ENCODE measurements at places on chromosomes 3 and 15. TPM values are rescaled to one million over a fixed set of nuclear protein-coding genes. Genes with fewer than 3 reads are reported as not detected.

The LNP1 gene
- 6.7 TPM for polyA plus RNA-seq

GRCh38 chr3:136819731-136820679, 1.1 kb downstream of the SLC35G2 start:
- no peak for DNase-seq

The GNAT1 gene
- not detected for polyA plus RNA-seq

The ZDHHC23 gene
- polyA plus RNA-seq: 1.1 TPM

The CCDC32 gene
- polyA plus RNA-seq: 14.7 TPM

DNA sequence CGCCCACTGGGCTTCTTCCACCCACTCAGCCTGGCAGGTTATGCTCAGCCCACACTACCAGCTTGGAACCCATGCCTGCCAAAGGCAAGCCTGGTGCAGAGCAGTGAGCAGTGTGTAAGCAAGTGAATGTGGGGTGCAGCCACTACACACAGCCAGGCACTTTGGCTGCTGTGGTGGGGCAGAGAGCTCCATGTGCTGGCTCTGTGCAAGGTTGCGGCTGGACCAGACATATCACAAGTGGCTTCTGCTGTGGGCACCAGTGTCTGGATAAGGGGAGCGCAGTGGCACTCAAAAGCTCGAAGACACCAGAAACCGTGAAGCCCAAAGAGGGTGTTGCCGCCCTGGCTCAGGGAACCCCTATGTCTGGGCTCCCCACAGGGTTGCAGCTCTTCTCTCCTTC, 563.7 kb downstream of the SI start:
- DNase-seq: no peak

DNA sequence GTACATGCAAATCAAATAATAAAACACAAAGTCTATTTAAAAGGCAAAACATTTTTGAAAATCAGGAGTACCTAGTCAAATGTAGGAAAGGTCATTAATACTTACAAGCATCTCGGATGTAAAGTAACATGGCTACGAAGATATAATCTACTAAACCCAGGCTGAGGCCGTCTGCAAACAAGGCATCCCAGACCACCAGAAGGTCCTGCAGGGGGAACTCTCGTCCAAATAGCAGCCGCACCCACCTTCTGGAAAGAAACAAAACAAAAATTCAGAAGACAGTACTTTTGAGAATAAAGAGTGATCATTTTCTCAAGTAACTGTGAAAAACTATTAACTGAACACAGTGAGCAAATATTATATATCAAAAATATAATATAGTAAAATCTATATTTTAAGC, 423.1 kb downstream of the PLCL2 start:
- DNase-seq: no peak

GRCh38 chr15:95017666-95018328, 786.4 kb downstream of the MCTP2 start:
- DNase-seq: no peak

DNA sequence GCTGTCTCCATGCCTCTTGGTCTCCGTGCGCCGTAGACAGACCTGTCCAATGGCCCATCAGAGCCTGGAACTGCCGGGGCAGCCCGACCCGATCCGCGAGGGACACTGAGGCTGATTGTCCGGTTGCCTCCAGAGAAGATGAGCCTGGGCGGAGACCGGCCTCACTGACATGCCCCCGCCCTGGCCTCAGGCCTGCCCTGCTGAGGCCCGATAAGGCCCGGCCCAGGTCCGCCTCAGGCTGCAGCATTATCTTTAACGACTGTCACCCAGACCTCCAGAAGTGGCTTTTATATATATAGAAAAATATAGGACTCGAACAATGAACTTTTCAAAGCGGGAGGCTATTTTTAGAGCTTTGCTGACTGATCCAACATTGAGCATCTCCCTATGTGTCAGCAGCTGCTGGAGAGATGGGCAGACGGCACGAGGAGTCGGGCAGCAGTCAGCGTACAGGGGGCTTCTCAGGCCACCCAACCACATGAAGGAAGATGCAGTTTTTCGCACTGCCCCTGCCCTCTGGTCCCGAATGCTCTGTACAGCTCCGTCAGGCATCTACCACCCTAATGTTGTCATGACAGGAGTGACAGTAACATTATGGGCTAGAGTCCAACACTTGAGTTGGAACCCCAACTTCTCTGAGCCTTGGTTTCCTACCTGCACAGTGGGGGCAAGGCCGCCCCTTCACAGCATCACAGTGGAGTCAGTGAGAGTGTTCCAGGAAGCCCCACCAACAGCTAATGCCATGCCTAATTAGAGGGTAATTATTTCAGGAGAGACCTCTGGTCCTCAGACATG, 112.0 kb upstream of the RPL32 start:
- DNase-seq: no peak

- no peak for DNase-seq
Measured at GRCh38 chr15:64311566-64311965, 44.4 kb downstream of the CSNK1G1 start.

- DNase-seq: no peak
Measured at GRCh38 chr3:136862617-136863322, 762 bp downstream of the NCK1 start.

The MINAR1 gene
- 1.3 TPM for polyA plus RNA-seq

The AQP9 gene
- not detected for polyA plus RNA-seq

DNA sequence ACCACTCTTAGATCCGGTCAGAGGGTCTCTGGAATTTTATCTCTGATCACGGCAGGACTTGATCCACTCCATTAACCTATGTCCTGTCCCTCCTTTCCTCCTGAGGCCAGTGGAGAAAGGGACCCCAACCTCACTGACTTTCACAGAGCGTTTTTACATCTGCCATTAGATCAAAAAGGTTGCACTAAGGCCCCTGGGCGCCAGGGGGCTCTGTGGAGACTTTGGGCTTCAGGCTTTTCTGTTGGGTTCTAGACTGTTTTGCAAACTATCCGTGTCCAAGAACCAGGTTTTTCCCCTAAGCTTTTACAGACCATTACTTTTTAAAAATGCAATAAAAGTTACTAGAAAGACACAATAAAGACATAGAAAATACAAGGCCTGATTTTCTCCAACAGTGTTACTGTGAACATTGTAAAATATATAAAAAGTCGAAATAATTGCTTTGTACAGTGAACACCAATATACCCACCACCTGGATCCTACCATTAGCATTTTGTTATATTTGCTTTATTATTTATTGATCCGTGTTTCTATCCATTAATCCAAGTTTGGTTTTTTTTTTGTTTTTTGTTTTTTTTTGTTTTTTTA, 159.7 kb downstream of the POLR2M start:
- DNase-seq: no peak

The ZNF774 gene
- 2.9 TPM for polyA plus RNA-seq

DNA sequence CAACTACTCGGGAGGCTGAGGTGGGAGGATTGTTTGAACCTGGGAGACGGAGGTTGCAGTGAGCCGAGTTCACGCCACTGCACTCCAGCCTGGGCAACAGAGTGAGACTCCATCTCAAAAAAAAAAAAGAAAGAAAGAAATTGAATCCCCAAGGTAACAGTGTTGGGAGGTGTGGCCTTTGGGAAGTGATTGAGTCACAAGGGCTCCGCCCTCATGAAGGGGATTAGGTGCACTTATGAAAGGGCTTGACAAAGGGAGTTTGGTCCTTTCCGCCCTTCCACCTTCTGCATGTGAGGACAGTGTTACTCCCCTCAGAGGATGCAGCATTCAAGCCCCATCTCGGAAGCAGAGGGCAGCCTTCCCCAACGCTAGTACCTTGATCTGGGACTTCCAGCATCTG, 21.3 kb downstream of the POC1A start:
- DNase-seq: no peak

GRCh38 chr15:70014860-70015490, 82.7 kb downstream of the TLE3 start:
- no peak for DNase-seq

The MCF2L2 gene
- 0.25 TPM for polyA plus RNA-seq

- no peak for DNase-seq
Measured at GRCh38 chr3:28726840-28727239, 378.2 kb upstream of the AZI2 start.

The PTH1R gene
- 10.9 TPM for polyA plus RNA-seq

The ITPKA gene
- 0.51 TPM for polyA plus RNA-seq

- no peak for DNase-seq
Measured at GRCh38 chr3:65978116-65978515, 60.6 kb downstream of the MAGI1 start.

The KNL1 gene
- 7.5 TPM for polyA plus RNA-seq

DNA sequence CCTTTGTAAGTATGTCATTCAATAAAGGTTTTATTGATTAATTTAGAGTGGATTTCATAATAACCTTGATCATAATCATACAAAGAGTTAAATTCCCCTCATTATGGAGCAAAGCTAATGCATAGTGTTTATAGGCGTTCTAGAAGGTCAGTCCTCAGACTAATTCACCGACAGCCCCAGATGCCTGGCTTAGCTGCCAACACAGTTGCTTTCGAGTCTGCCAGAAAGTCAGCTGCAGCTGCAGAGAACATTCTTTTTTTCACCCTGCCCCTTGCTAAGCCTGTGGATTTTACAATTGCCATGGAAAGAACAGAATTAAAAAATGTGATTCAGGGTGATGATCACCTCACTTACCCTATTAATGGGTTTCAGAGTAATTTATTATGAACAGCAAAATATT, 21.2 kb downstream of the CADM2 start:
- no peak for DNase-seq

The CCK gene
- 5.9 TPM for polyA plus RNA-seq

DNA sequence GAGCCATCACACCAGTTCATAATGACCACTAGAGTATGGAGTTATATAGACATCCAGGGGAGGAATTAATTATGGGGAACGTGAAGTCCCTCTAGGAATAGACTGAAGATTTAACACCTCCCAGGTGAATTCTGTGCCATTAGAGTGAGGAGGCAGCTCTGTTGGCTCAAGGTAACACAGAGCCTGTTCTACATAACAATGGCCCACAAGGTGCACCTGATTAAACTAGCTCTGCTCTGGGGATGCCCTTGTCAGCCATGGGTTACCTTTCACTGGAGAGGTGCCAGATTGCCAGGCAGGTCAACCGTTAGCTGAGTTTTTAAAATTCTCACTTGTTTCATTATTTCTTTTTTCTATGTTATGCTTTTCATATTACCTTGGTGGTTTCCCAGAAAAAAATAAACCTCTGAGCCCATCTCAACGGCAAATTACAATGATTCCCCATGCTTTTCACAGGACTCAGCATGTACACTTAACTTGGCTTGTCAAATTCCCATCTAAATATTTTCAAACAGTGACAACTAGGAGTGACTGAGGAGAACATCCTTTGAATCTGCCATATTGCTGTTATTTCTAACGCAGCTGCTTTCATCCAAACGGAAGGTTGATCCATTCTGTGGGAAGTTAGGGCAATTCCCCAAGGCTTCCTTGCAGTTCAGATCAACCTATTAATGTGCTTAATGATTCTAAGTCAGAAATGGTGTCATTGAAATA, 512.9 kb downstream of the MCTP2 start:
- no peak for DNase-seq

- no peak for DNase-seq
Measured at GRCh38 chr3:127853681-127854080, 31.4 kb upstream of the MGLL start.

- DNase-seq: no peak
Measured at GRCh38 chr3:194976049-194976451, 290.4 kb downstream of the FAM43A start.

DNA sequence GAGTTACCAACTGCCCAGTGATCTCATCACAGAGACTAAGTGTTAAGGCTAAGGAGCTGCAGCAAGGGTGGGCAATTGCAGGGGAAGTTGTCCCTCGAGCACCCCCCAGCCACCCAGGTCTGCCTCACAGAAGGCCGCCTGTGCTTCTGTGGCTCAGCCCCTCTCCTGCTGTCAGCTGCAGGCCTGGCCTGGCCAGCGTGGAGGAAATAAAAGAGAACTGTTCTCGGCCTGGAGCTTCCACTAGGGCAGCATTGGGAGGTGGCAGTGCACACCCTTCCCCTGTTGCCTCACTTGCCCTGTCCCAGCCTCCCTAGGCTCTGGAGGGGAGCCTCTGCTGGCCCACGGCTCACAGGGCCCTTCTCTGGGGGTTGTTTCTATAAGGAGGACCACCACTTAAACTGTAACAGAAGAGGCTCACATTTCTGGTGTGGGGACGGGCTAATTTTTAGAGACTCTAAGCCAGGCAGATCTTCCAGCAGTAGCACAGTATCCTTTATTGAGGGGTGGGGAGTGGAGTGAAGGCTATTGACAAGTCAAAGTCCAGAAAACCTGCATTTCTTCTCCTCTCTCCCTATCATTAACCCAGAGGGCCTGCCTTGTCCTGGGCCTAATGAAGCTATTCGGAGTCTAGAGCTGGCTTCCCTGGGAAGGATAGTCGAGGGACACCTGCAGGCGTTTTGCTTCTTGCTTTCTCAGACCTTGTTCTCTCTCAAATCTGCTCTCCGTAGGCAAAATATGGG, 75.6 kb upstream of the ADPGK start:
- no peak for DNase-seq

GRCh38 chr3:152229692-152230091, 39.0 kb upstream of the MBNL1 start:
- no peak for DNase-seq

Data from forelimb muscle (tissue), 1 donor.